Stimulated activated CD8-positive, alpha-beta memory T cell treated with anti-CD3 and anti-CD28 coated beads, Interleukin-2, amount 100 ng/mL, for 1 hour (primary cell): ENCODE measurements at places on chromosomes 1 and 21.
A peak's percentile ranks its signal among the peaks of the same experiment; 100 is the strongest.

- no peak for DNase-seq
Measured at GRCh38 chr1:11211461-11211860, 22.3 kb downstream of the ANGPTL7 start.

DNA sequence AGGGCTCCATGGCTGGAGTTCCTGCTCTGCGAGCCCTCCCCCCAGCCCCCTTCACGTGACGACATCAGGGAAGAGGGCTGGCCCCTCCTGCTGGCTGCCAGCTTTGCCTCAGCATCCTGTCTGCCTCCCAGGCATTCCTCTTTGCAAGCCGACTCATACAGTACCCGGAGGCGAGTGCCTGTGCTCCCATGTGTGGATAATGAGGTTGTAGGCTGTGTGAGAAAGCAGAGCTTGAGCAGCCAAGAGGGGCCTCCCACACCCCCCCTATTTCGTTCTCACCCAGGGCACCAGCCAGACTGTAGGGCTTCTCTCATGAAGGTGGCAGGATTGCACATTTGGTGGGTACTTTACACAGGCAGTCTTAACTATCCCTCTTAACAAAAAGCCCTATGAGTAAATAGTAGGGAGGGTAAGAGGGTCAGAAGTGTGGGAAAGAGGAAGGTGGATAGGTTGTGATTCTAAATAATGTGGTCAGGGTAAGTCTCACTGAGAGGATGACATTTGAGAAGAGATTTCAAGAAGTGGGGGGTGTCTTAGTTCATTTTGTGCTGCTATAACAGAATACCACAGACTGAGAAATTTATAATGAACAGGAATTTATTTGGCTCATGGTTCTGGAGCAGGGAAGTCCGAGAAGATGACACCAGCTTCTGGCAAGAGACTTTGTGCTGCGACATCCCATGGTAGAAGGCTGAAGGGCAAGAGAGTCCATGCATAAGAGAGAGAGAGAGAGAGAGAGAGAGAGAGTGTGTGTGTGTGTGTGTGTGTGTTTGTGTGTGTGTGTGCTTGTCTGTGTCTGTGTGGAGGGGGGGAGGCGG, 113.5 kb downstream of the OMA1 start:
- DNase-seq = no peak

DNA sequence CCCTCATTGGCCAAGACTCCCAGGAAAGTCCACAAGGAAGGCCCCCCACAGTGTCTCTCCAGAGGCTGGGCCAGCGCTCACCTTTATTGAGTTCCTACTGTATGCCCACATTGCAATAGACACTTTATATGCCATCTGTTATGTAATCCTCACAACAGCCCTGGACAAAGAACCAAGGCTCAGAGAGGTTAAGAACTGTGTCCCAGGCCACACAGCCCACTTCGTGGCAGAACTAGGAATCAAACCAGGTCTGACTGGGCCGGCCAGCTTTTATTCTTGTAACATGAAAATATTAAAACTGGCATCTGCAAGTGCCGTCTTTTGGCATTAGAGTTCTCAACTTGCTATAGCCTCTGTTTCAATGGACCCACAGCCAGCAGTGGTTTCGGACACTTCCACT, 4.5 kb downstream of the CTRC start:
- no peak for DNase-seq

GRCh38 chr21:24259241-24259640, 1348.0 kb downstream of the MRPL39 start:
- DNase-seq = no peak

DNA sequence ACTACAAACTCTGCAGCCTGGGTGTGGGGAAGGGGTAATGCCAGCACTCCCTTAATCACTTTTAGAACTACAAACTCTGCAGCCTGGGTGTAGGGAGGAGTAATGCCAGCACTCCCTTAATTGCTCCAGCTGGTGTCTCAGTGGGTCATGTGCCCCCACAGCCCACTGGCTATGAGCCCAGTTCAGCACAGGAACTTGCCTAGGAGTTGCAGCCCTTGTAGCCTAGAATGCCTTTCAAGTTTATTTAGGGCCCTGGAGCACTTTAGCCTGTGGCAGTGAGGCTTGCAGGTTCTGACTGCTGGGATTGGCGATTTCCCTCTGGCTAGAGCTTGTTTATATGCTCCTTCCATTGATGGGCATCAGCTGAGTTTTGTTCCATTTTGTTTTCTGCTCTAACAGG, 17.1 kb downstream of the VN1R5 start:
- no peak for DNase-seq

- no peak for DNase-seq
Measured at GRCh38 chr1:87647430-87648177, 318.9 kb downstream of the LMO4 start.

- DNase-seq = no peak
Measured at GRCh38 chr1:190658907-190659306, 181.2 kb upstream of the BRINP3 start.

- DNase-seq = no peak
Measured at GRCh38 chr1:160610569-160611242, 31.4 kb upstream of the CD84 start.

- no peak for DNase-seq
Measured at GRCh38 chr1:248343451-248343850, 5.1 kb upstream of the OR14C36 start.

DNA sequence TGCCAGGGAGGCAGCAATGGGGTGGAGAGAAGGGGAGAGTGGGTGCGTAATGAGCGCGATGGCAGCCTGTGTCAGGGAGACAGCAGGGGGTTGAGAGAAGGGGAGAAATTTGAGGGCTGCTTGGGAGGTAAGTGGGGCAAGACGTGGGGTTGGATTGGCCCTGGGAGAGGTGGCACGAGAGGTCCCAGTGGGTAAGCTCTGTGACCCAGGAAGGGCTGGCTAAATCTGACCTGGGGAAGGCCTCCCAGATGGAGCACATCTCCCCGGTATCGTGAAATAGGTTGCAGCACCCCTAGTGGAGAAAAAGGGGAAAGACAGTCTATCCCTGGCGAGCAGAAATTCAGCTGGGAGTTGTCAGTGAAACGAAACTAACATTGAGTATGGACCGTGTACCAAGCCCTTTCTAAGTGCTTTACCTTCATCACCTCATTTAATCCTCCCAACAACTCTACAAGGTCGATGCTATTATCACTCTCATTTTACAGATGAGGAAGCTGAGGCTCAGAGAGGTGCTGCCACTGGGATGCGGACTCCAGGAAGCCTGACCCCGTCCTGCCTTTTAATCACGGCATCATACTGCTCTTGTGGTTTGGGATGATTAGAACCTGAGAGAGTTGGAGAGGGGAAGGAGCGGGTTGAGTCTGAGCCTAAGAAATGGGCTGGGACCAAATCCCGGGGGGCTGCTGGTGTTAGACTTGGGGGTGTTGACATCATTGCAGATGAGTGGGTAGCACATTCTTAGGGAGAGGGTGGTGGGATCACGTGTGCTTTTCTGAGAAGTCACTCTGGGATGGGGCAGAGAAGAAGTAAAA, 56.6 kb upstream of the RPL11 start:
- peak; percentile 17 for DNase-seq

DNA sequence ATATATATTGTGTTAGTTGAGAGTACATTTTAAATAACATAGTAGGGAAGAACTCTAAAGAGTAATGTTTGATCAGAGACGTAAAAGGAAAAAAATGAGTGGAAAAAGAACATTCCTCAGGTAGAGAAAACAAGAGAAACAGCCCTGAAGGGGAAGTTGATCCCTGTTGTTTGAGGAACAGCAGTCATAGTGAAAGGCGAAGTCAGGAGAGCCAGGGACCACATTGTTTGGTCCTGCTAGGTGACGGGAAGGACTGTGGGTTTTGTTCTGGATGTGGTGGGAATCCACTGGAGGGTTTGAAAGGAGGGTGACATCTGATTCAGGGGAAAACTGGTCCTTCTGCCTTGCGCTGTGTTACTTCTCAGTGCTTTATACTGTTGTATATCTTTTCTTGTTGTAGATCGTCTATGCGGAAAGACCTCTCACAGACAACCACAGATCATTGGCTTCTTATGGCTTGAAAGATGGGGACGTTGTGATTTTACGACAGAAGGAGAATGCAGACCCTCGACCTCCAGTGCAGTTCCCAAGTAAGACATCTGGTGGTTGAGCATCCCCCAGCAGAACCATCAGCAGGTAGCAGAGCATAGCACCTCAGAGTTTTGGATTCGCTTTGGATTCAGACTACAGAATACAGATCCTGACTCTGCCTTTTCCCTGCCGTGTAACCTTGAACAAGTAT, 9.2 kb downstream of the DDI2 start:
- no peak for DNase-seq

GRCh38 chr1:74011736-74012135, 186.2 kb downstream of the LRRIQ3 start:
- no peak for DNase-seq

GRCh38 chr1:172897738-172898137, 153.0 kb downstream of the TNFSF18 start:
- DNase-seq = no peak

DNA sequence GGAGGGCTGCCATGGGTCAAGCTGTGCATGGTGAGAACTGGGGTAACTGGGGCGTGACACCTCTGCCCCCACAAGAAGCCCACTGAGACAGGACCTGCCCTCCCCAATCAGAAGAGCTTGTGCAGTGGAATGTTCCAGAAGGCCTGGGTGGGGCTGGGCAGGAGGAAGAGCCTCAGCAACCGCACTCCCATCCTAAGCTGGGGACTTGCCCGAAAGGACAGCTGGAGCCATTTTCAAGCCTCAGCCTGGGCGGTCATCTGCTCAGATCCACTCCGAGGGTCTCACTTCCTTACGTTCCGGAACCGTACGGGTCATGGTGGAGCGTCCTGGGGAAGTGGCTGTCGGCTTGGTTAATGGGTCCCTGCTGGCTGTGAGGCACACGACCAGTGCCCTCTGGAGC, 158.6 kb upstream of the ARHGEF16 start:
- no peak for DNase-seq

GRCh38 chr1:17199267-17200044, 5.5 kb upstream of the PADI1 start:
- no peak for DNase-seq

- no peak for DNase-seq
Measured at GRCh38 chr21:32909393-32909792, 116.3 kb upstream of the OLIG2 start.

- no peak for DNase-seq
Measured at GRCh38 chr1:3551290-3551678, 60.0 kb downstream of the MEGF6 start.

DNA sequence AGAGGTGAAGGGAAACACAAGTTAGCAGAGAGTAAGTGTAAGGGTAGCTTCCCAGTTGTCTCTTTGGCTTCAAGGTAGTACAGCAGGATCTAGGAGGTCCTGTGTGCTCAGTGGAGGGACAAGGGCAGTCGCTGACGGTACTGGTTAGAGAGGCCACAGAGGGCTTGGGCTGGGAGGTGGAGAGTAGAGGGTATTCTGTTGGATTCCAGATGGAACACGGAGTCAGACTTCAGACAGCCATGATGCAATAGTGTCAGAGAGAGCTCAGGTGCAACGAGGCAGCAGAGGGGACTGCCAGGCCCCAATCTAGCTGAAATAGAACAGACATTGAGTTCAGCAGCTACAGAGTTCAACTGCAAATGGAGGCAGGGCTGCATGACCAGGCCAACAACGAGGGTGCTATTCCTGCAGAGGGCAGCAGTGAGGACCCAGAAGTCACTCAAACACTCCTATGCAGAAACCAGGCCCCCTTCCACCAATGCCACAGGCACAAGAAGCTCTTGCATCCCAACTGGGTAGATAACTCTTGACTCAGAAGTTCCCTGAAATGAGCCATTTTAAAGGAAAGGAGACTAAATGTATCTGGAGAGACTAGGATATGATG, 325.0 kb upstream of the ESRRG start:
- no peak for DNase-seq

DNA sequence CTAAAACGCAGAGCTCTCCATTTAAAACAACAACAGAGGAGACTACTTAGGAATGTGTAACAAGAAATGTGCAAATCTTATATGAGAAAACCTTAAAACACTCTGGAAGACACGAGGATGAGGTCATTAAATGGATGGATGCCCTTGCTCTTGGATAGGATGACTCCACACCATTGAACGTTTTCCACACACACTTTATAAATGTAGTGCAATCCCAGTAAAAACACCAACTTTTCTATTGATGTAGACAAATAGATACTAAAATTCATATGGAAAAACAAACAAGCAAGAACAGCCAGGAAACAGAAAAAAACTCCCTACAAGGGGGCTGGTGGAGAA, 18.4 kb upstream of the COL6A1 start:
- no peak for DNase-seq

GRCh38 chr1:180136331-180136967, 18.2 kb upstream of the QSOX1 start:
- no peak for DNase-seq

- DNase-seq = no peak
Measured at GRCh38 chr21:29228306-29228705, 70.4 kb upstream of the BACH1 start.

GRCh38 chr21:37821786-37822450, 94.3 kb downstream of the KCNJ6 start:
- DNase-seq = no peak

DNA sequence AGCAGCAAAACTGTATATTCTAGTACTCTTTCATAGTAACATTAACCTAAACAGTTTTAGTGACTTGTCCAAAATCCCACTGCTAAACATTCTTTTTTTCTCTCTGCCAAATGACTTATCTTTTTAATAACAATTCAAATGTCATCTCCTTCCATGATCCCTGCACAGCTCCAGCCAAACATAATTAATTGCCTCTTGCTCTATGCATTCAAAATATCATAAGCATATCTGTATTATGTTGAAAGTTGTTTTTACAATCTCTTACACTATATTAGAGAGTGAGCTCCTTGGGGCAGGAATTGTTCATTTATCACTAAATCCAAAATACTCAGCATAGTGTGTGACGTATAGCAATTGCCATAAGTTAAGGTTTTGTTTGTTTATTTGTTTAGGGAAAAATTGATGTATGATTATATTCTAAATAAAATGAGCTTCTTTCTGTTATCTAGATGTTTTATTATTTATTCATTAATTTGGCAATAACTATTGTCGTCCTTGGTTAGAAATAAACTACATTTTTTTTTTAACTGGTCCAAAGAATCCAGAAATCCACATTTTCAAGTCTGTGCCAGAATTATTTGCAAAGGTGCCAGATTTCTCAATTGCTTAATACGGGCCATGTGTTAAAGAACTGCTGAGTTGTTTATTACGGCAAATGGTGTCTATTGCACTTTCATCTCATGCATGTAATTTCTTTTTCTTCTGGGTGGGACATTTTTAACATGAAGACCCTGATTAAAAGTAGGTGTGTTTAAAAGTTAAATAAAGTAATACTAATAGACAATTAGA, 577.2 kb upstream of the ZRANB2 start:
- no peak for DNase-seq

GRCh38 chr1:186780076-186780475, 48.7 kb upstream of the PLA2G4A start:
- DNase-seq = no peak

DNA sequence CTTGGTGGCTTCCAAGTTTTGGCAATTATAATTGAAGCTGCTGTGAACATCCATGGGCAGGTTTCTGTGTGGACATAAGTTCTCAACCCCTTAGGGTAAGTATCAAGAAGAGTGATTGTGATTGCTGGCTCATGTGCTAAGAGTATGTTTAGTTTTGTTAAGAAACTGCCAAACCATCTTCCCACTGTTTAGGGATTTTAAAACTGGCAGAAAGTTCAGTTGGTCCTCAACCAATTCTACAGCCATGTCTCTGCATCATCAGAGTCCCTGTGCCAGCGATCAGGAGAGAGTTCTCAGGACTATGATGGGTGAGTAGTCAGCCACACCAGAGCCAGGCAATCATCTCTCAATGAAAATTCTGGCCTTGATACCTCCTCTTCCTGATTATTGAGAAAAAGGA, 193.8 kb downstream of the ZC3H11B start:
- DNase-seq = no peak
